Testis (tissue), 5 donors: ENCODE measurements at places on chromosomes 12 and 14. TPM values are rescaled to one million over a fixed set of nuclear protein-coding genes. Genes with fewer than 3 reads are reported as not detected.

Gene WNT1
- 0.62 TPM for polyA plus RNA-seq

Gene NOVA1
- 15.5 TPM for polyA plus RNA-seq

Gene ERP27
- 0.34 TPM for polyA plus RNA-seq

Gene THTPA
- 60.3 TPM for polyA plus RNA-seq

Gene POTEM
- polyA plus RNA-seq = 0.54 TPM

GRCh38 chr14:95452176-95452892 lies 64.1 kb downstream of the SYNE3 start:
- DNase-seq = no peak

GRCh38 chr12:26493656-26494055 lies 298.3 kb downstream of the SSPN start:
- DNase-seq = no peak

- DNase-seq = no peak
Measured at GRCh38 chr14:21964180-21964579, 290.6 kb upstream of the OR4E1 start.

DNA sequence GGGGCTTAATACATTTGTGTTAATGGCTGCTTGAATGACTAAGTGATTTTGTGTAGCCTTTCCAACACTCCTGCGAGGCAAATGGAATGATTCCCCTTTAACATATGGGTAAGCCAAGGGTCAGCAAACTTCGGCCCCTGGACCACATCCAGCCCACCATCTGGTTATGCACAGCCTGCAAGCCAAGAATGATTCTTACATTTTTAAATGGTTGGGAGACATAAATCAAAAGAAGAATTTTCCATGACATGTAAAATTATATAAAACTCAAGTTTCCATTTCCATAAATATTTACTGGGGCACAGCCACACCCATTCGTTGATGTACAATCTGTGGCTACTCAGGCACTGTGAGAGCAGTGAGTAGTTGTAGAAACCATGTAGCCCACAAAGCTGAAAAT lies 9.0 kb downstream of the SLC8B1 start:
- no peak for DNase-seq

Gene KRT73
- not detected for polyA plus RNA-seq

GRCh38 chr12:46692606-46693005 lies 133.2 kb downstream of the SLC38A4 start:
- DNase-seq = no peak

Gene CLEC14A
- 11.4 TPM for polyA plus RNA-seq
